CD8-positive, alpha-beta memory T cell (primary cell): ENCODE measurements at places on chromosomes 12 and 14. TPM values are rescaled to one million over a fixed set of nuclear protein-coding genes. Genes with fewer than 3 reads are reported as not detected.

Gene TBC1D30
- total RNA-seq: 1.7 TPM

Gene CFAP54
- total RNA-seq: 0.88 TPM

GRCh38 chr12:92253301-92253700 is 107.7 kb upstream of the BTG1 start:
- H3K4me1 ChIP-seq: no peaks in the 10 kb centered on the region
- no peaks in the 10 kb centered on the region for H3K27me3 ChIP-seq
- H3K27ac ChIP-seq: no peak overlapping the region
- H3K4me3 ChIP-seq: no peak overlapping the region
- no peaks in the 10 kb centered on the region for H3K36me3 ChIP-seq

Gene KRT77
- not detected for total RNA-seq

- no peak overlapping the region for H3K27ac ChIP-seq
- H3K4me1 ChIP-seq: no peaks in the 10 kb centered on the region
- H3K36me3 ChIP-seq: no peaks in the 10 kb centered on the region
- DNase-seq: no peak
- no peaks in the 10 kb centered on the region for H3K27me3 ChIP-seq
Measured at GRCh38 chr14:33855672-33856071, 95.2 kb downstream of the EGLN3 start.

GRCh38 chr14:39666386-39666785 is 234.2 kb upstream of the FBXO33 start:
- H3K4me1 ChIP-seq: peaks cover 16% of the 10 kb centered on the region
- H3K27ac ChIP-seq: no peak overlapping the region
- H3K36me3 ChIP-seq: no peaks in the 10 kb centered on the region
- no peaks in the 10 kb centered on the region for H3K27me3 ChIP-seq

DNA sequence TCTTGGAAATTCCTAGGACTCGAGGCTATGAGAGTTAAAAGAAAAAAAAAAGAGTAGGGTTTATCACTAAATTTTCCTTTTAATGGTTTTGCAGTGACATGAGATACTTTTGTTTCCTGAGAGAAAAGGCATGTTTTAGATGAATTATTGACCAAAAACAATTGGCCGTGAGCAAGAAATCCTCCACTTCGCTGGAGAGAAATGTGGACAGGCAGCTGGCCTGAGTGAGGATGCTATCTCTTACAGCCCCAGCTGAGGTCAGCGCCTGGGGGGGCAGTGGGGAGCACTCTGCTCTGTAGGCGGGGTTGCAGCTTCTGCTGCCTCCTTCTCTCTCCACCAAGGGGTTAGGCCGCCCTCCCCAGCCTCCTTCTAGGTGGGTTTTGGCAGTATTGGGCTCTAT is 54.7 kb downstream of the PRIMA1 start:
- DNase-seq: no peak
- no peak overlapping the region for H3K4me3 ChIP-seq
- no peak overlapping the region for H3K27ac ChIP-seq
- no peaks in the 10 kb centered on the region for H3K36me3 ChIP-seq
- no peaks in the 10 kb centered on the region for H3K27me3 ChIP-seq
- H3K4me1 ChIP-seq: no peaks in the 10 kb centered on the region

Gene SOS2
- 20.2 TPM for total RNA-seq
